ENCODE measurements at places on chromosomes 3 and 15.
A peak's percentile ranks its signal among the peaks of the same experiment; 100 is the strongest.

DNA sequence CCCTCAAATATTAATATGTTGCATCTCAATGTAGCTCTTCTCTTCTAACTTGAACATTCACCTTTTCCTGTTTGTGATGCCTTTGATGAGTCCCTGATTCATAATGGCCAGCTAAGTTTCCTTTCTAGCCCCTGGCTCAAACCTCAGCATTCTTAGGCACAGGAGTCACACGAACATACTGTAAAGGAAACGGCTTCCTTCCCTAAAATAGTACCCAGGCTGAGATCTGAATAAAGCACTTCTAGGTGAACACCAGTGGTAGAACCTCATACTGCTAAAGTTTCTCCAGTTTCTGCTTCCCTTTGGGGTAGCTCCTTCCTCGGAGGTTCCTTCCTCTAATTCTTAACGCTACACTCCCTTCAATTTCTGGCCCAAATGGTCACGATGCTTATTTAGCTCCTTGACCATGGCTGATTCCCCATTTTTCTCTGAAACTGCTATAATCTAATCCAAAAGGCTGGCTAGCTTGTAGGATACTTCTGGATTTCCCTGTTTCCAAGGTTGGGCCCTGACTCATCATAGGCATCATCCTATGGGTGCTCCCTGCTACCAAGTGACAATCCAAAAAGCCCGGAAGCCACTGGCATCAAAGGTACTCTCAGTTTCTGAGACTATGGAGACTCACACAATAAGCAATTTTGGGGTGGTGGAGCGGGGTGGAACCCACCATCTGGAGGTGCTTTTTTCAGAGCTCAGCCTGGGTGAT, 2.4 kb downstream of the ANAPC13 start:
- no peak for DNase-seq

DNA sequence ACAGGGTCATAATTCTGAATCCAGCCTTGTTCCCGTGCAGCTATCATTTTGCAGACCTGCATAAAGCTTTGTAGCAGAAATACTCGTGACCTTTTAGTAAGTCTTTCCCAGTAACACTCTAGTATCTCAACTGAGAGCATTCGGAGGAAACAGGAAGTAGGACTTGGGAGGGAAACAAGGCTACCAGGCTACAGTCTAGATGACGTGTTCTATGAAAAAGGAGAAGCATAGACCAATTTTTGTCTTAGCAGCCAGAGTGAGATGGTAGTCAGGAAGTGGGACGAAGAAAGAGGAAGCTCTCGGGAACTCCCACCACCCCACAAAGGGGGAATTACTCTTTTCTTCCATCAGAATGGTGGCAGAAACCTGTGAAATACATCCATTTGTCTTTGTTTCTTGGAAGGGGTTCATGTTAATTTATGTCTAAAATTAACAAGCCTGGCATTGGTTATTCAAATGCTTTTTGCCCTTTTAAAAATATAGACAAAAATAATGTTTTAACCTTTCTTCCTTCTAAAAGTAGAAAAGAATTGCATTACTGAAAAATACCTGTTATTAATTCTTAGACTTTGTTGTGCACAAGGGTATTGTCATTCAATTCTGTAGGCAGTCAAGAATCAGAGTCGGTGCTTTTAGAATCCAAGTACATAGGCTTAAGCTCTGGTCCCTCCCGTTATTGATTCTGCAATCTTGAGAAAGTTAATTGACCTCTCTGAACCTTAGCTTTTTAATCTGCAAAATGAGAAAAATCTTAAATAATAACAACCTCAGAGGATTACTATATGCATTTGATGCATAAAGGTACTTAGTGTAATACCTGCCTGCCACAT, 1.6 kb upstream of the SUCNR1 start:
- peak; percentile 35 for DNase-seq

DNA sequence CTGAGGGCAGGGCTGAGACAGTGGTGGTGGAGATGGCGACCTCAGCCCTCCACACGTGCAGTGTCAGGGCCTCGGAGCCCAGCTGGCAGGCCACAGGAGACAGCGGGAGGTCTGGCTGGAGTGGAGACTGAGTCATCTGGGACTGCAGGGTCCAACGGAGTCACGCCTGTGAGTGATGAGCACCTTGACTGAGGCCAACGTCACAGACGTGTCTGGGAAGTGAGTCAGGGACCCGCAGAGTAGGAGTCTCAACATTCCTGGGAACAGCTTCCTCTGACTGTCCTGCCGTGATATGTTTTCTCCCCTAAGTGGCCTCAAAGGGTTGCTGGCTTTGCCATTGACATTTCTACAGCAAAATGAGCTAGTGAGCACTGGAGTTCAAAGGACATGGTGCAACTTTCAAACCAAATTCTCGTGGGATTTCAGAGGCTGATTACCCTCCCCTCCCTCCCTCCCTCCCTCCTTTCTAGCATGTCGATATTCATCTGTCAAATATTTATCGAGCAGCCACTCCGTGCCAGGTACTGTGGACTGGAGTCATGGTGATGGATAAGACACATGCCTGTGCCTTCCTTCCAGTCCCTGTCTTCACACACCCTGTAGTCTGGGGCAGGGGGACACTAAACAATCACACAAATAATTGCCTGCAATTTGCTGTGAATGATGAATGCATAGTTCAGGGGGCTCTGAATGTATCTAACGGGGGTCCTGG, 53.3 kb upstream of the AMOTL2 start:
- DNase-seq: no peak

- no peak for DNase-seq
Observed at GRCh38 chr15:79042213-79042928, 48.2 kb downstream of the RASGRF1 start.

DNA sequence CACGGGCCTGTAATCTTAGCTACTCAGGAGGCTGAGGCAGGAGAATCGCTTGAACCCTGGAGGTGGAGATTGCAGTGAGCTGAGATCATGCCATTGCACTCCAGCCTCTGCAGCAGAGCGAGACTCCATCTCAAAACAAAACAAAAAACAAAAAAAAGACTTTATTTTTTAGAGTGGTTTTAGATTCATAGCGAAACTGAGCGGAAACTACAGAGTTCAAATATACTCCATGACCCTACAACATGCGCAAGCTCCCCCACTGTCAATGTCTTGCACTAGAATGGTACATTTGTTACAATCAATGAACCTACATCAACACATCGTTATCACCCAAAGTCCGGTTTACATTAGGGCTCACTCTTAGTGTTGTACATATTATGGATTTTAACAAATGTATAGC, 2.2 kb upstream of the CRTAP start:
- DNase-seq: no peak

GRCh38 chr3:38257583-38257982, 8.0 kb upstream of the SLC22A13 start:
- DNase-seq: no peak

- peak; percentile 11 for DNase-seq
Observed at GRCh38 chr3:141680620-141681389, 57.3 kb upstream of the RNF7 start.

DNA sequence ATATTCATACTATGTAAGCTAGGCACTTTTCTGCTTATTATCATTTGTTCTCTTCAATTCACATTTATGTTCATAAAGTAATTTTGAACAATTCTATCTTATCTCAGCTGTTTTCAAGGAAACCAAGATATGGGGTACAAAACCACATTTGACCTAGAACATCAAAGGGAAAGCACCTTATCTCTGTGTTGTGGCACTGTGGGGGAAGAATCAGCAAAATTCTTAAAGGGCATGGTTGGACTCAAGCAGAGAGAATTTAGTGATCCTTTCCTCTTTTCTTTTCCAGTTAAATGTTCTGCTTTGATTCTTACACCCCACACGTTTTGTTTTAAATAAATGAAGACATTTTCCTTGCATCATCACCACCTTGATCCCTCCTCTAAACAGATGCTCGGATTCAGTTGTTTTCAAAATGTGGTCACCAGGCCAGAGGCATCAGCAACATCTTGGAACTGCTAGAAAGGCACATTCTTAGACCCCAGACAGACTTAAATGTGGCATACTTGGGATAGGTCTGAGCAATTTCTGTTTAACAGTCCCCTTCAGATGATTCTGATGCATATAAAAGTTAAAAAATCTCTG, 128.4 kb upstream of the TP63 start:
- DNase-seq: peak; percentile 3

GRCh38 chr15:63083044-63083443, 38.6 kb upstream of the LACTB start:
- no peak for DNase-seq

DNA sequence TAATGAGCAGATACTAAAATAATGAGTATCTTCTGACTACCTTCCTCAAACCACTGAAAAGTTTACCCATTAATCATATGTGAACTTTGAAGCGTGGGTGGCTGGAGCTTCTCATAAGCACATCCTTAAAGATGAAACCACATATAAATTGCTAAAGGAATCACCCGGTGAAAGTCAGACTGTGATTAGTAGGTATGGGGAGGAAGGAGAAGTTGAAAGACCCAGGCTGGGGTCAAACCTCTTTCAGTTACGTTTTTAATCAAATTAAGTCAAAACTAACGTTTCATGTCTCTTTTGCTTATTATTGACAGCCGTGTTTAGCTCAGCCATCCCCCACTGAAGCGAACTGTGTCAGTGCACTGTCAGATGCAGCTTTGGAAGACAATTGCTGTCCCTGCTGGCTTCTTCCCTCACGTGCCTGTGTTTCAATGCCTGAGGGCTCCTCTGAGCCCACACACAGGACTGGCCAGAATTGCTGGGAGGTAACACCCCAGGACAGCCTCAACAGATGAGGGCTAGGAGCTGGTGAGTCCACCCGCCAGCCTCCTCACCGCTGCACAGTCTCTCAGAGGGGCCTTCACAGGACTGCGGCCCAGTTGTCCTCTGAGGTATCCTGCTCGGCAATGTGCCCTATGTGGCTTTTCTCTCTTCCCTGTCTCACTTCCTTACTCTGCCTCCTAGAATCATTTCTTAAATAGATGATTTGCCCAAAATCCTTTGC, 29.3 kb upstream of the SH3BP5 start:
- peak; percentile 36 for DNase-seq

- no peak for DNase-seq
Observed at GRCh38 chr15:52445553-52445952, 83.1 kb downstream of the MYO5A start.

DNA sequence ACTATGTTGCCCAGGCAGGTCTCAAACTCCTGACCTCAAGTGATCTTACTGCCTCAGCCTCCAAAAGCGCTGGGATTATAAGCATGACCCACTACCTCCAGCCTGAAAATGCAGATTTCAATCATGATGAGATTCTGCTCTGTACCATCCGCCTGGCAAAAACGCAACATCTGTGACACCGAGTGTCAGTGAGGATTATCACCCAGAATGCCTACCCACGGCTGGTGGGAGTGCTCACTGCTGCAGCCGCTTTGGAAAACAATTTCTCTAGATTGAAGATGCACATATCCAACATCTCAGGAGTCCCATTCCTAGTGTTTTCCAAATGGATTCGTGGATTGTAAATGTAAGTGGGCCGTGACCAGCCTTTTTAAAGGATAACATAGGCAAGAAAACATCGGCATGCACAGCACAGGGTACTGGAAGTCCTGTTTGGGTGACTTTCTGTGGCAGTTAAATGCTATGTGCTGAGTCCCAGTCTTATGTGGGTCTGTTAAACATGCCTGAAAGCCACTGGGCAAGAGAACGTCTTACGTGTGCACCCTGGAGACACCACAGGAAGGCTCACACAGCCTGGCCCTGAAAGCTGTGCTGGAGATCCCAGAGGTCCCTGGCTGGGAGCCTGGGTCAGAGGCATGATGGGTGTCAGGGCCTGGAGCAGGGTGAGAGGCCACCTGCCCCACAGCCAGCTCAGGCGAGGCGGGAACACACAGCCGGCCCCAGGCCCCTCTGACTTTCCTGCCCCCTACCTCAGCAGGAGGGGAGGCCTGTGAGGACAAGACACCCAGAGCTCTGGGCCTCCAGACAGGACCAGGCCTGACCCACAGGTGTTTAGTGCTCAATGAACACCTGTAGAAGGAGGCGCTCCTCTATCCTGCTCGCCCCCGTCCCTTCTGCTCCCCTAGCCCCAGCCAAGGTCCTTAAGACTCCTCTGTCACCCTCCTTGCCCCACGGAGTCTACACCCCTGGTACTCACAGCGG, 918 bp downstream of the PRSS50 start:
- no peak for DNase-seq

GRCh38 chr15:74790080-74790916, 8.4 kb downstream of the CSK start:
- DNase-seq: no peak

DNA sequence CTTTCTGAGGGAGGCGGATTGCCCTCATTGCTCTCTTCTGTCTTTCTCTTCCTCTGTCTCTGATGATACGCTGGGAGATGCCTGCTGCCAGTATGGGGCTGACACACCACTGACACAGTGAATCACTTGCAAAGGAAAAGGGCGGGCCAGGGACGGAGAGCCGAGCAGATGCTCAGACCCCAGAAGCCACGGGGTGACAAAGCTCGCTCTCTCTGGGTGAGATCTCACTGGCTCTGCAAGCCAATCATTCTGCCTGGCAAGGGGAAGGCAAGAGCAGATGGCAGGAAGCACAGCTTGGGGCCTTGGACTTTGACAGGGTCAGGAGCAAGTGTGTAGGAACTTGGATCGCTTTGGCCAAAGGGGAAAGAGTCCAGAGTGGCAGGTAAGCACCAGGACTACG, 198.7 kb downstream of the NTRK3 start:
- no peak for DNase-seq

GRCh38 chr3:152243301-152243711, 25.4 kb upstream of the MBNL1 start:
- peak; percentile 72 for DNase-seq

- no peak for DNase-seq
Observed at GRCh38 chr3:175057401-175057800, 198.3 kb downstream of the NAALADL2 start.

- DNase-seq: no peak
Observed at GRCh38 chr3:32667072-32667582, 17.9 kb upstream of the CNOT10 start.

DNA sequence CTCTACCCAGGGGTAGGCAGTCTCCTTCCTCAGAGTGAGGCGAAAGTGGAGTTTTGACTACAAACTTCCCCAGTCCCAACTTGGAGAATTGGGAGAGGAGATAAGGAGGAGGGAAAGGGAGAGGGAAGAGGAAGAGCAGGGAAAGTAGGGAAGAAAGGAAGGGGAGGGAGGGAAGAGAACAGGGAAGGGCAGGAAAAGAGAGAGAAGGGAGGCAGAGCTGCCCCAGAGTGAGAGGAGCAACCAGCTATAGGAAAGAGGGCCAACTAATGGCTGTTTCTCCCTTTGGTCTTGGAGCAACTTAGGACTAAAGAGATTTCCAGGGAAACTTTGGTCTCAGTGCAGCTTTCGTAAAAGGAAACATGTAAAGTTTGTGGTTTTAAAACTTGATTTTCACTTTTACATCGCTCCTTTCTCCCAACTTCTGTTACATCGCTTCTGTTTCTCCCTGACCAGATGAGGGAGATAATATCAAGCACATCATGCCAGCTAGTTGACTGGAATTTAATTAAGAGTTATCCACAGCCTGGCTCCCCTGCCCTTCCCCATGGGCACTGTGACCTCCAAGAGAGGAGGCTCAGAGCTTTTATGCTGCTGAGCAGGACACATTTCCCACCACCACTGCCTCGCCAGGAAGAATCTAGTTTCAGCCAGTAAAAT, 1.4 kb downstream of the CA12 start:
- DNase-seq: no peak

DNA sequence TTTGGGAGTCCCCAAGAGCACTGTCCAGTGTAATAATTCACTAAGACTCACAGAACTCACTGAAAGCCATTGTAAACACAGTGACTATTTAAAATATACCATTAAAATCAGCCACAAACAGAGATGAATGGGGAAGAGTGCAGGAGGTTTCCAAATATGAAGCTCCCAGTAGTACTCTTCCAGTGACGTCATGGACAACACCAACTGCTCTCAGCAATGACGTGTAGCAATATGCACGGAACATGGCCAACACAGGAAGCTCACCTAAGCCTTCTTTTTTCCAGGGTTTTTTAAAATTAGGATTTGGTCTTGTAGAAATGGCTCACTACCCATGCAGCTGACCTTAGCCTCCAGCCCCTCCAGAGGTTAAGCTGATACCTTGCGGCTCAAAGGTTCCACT, 1224.1 kb upstream of the CADM2 start:
- no peak for DNase-seq

Measured in CD4-positive, alpha-beta T cell treated with Interleukin-17A for 1 hour (primary cell).